ENCODE measurements at places on chromosomes 12 and 14.
A peak's percentile ranks its signal among the peaks of the same experiment; 100 is the strongest.

DNA sequence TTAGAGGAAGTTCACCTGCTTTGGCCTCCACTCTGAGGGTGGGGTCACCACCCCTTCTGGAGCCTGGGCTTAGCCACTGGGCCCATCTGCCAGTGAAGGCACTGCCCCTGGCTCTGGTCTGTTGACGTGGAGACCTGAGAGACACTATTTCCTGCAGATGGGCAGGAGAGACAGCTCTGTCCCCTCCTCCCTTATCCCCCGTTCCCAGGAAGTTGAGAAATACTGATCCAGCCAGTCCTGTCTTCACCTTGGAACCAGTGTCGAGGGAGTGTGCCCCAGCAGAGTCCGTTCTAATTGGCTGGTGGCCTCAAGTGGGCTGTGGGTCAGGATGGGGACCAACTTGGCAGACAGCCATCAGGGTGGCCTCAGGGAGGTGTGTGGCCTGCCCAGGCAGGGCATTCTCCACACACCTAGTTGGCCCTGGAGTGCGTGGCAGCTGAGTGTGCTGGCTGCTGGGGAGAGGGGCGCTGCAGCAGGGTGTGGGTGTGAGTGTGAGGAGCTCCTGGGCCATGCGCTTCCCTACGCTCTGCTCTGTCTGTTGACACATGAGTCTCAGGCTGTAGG lies 25.4 kb downstream of the CLSTN3 start:
- no peak for DNase-seq

- DNase-seq: no peak
Observed at GRCh38 chr12:53551889-53552291, 44.6 kb upstream of the NPFF start.

DNA sequence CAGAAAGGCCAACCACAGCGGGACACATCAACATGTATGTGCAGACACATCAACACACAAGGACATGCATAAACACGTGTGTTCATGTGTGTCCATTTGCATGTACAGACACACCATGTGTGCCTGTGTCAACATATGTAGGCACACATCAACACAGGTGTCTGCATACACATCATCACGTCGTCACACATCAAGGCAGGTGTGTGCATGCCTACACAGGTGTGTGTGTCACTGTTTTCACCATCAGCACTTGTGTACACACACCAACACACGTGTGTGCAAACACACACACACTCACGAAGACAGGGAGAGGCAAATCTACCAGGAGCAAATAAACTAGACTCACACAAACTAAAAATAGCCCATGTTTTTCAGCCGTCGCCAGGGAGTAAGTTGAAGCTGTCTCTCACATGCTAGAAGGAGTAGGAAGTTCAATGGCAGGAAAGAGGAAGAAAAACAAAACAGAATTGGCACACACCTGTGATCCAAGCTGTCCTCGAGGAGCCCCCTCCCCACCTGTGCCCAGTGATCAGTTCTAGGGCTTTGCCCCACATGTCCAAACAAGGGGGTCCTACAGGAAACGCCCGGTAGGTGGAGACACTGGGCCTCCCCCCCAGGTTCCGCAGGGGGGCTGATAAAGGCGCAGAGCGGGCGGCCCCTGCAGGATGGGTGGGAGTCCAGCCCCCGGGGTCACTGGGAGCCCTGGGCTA lies 7.4 kb downstream of the SCARB1 start:
- DNase-seq: no peak

GRCh38 chr14:76826122-76826521 lies at the start of gene LRRC74A:
TSS of gene LRRC74A (plus strand) at chr14:76826408. CDS start at chr14:76826698, 290 bp downstream.
- DNase-seq: no peak

- DNase-seq: no peak
Observed at GRCh38 chr12:45779936-45780335, 50.4 kb downstream of the ARID2 start.

- peak; percentile 12 for DNase-seq
Observed at GRCh38 chr12:96501133-96501761, 11.9 kb downstream of the CFAP54 start.

- no peak for DNase-seq
Observed at GRCh38 chr14:52055167-52055566, 13.7 kb downstream of the NID2 start.

GRCh38 chr14:80906336-80906735 lies 35.2 kb downstream of the CEP128 start:
- no peak for DNase-seq

DNA sequence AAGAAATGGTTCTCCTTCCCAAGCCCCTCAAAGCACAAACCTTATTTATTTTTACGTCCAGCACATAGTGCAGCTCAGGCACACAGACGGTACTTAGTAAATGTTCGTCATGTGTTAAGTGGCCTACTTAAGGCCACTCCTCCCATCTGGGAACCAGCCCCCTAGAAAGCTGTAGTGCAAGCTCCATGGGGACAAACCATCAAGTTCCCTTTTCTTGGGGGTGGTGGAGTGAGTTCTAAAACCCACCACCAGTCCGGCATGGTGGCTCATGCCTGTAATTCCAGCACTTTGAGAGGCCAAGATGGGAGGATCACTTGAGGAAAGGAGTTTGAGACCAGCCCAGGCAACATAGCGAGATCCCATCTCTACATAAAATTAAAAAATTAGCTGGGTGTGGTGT lies 49.4 kb downstream of the PITPNM2 start:
- DNase-seq: no peak

DNA sequence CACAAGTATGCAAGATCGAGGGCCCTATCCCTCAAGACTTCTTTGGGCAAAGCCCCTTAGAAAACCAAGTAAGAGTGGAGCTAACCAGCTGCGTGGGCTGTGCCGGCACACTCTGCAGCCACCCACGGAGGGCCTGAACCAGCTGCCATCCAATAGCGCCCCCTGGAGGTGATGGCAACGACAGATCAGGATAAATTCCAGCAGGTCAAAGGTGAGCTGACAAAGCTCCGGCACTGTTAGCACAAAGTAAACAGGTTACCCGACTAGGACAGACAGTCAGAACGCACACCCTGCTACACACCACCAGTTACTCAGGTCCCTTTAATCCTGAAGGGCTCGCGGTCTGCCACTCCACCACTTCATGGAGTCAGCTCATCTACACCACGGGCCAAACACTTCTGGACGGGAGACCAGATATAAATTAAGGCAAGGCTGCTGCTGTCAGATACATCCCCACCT lies 4.9 kb downstream of the ZBTB39 start:
- DNase-seq: peak; percentile 71

- DNase-seq: no peak
Observed at GRCh38 chr12:57625261-57626032, 7.6 kb downstream of the B4GALNT1 start.

GRCh38 chr14:66003082-66003730 lies 483.0 kb upstream of the CCDC196 start:
- DNase-seq: no peak

- no peak for DNase-seq
Observed at GRCh38 chr12:103470664-103471063, 25.1 kb downstream of the C12orf42 start.

GRCh38 chr14:44029933-44030332 lies 477.1 kb downstream of the FSCB start:
- DNase-seq: no peak

- no peak for DNase-seq
Observed at GRCh38 chr12:32863128-32863527, 33.4 kb downstream of the PKP2 start.

GRCh38 chr14:21038441-21039422 lies 3.4 kb upstream of the RNASE7 start:
- DNase-seq: no peak

GRCh38 chr12:70919597-70920035 lies 922 bp downstream of the PTPRR start:
- DNase-seq: no peak

DNA sequence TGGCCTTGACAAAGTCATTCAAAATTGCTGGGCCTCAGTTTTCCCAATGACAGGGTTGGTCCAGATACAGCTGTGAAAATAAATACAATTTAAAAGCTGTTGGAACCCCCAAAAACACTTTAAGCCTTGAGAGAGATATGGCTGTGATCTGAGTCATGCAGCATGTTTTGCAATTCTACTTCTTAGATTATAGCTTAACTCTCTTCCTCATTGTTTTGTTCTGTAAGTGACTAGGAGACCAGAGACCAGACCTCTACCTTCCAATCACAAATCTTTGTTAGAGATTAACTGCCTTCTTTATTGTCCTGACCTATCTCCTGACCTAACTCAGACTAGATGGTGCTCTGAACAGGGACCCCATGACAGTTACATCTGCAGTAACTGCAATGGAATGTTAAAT lies 198.1 kb downstream of the STXBP6 start:
- no peak for DNase-seq

- DNase-seq: no peak
Observed at GRCh38 chr12:76069339-76069738, 15.1 kb downstream of the NAP1L1 start.

GRCh38 chr12:63940310-63941005 lies 96.0 kb downstream of the SRGAP1 start:
- no peak for DNase-seq

GRCh38 chr12:66044731-66045130 lies 85.8 kb downstream of the LLPH start:
- DNase-seq: no peak

GRCh38 chr12:54273981-54274380 lies 5.9 kb downstream of the CBX5 start:
- no peak for DNase-seq

DNA sequence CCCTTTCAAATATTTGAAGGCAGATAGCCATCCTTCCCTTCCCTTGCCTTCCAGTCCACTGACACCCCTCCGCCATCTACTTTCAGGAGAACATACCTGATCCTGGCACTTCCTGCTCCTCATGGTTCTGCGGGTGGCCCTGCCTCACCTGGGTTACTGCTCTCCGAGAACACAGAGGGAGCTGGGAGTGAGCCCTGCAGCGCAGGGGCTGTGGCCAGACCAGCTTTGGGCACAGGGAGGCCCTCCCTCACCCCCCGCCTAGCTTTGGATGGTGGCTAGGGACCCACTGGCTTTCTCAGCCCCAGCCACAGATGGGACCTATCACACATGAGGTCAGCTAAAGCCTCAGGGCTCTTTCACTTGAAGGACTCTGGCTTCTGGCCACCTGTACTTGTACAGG lies 12.4 kb downstream of the IQSEC3 start:
- no peak for DNase-seq

GRCh38 chr12:56160193-56160763 lies 2.1 kb downstream of the MYL6 start:
- peak; percentile 45 for DNase-seq

DNA sequence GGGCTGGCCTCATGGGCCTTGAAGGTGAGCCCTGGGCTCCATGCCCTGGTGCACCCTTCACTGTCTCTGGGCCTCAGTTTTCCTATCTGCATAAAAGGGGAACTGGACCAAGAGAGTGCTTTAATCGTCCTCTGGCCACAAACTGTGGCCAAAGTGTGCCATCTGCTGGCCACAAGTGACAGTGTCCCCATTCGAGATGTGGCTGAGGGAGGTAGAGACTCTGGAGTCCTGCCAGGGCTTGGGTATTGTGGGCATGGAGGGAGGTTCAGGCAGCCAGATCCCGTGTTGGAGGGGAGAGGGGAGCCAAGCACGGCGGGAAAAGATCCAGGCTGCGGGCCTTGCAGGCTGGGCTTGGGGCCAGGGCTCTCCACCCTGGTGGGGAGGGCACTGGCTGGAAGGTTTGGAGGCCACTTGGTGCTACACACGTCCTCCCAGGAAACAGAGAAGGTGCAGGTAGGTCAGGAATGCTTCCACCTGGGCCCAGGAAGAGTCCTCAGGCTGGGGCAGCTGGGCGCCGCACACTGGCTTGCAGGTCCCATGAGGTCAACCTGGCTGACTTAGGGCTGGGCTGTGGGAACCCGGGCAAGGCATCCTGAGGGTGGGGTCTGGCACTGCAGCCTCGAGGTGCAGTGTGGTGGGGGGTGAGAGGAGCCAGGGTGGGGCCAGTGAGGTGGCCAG lies 7.3 kb upstream of the KIF26A start:
- DNase-seq: no peak

GRCh38 chr12:102980350-102980749 lies 22.9 kb downstream of the ASCL1 start:
- DNase-seq: no peak

DNA sequence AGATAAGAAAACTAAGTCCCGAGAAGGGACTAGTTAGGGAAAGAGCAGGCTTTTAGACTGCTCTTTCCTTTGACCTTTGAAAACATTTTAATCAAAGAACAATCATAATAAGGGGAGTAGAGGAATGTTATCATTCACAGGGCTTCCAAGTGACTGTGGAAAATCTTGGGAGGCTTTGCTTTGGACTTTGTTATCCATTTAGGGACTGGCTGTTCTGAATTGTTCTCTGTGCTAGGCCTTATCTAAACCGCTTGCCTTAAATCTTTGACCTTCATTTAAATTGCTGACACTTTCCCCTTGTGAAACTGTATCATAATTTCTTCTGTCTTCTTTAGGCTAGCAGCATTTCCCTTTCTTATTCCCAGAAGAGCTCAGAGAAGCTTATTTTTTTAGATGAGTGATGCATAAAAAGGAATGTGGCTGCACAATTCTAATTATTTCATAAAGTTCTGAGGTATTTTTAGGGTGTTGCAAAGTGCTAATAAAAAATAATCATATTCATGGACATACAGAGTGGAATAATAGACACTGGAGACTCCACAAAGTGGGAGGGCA lies 9.5 kb upstream of the CALM1 start:
- no peak for DNase-seq

GRCh38 chr14:23114669-23115038 lies 4.4 kb downstream of the CEBPE start:
- no peak for DNase-seq

DNA sequence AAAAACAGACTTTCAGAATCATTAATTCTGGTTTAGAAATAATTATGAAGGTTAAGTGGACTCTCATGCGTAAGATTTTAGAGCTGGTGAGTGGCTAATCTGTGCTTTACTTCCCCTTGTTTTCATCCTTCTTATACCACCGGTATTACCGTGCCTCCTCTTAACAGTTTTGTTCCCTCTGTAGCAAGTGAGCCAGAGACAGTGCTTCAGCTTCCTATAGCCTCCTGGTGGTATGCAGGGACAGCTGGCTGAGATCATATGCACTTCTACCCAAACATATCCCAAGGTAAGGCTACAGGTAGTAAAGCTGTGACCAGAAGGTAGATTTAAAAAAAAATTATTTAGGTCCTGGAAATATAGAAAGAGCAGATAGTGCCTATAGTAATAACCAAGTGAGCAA lies 55.2 kb downstream of the PDE3A start:
- DNase-seq: no peak

- no peak for DNase-seq
Observed at GRCh38 chr12:101857043-101857558, 20.3 kb upstream of the DRAM1 start.

DNA sequence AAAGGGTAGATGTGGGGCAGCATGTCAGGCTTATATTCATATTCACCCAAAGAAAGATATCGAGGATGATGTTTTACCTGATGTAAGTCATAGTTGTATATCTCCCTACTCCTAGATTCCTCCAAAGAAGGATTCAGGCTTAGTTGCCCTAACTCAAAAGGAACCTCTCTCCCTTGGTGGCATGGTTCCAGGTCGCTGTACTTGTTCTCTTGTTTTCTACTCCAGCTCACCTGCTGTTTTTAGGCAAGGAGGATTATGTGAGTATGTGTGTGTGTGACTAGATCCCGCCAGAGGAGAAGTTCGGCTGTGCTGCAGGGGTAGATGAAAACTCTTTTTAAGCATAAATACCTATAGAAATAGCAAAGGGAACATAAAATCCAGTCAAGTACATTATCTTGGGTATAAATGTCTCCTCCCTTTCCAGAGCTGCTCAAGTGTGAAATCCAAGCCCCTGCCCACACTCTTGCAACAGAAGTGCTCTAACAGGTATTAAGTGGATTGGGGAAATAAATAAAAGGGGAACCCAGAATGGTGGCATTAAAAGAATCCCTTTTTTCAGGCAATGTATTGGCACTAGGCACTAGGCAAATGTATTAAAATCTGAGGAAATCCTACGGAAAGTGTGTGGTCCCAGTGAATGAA lies 375.7 kb downstream of the ZFP36L1 start:
- no peak for DNase-seq

Measured in stimulated activated naive CD4-positive, alpha-beta T cell treated with Interleukin-2 at 50 U/mL for 16 hours (primary cell).